Stimulated activated CD8-positive, alpha-beta memory T cell treated with anti-CD3 and anti-CD28 coated beads, Interleukin-7, amount 100 ng/mL, for 1 hour (primary cell): ENCODE measurements at places on chromosomes 4 and X.

- DNase-seq = no peak
Observed at GRCh38 chr4:185247151-185247550, 37.8 kb downstream of the SNX25 start.

DNA sequence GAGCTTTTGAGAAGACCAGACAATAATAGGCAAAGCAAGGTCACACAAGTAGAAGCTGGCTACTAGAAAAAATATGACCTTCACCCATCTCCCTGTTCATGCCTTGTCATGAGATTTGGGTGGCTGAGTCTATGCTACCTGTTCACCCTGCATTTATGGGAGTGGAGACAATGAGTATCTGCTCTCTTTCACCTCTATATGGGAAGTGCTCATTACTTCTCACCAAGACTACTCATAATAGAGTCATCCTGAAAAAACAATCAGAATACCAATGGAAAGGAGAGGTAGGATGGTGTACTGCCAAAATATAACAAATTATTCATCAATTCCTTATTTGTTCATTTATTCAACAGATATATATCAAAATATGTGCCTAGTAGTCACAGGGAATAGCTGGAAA, 921.8 kb upstream of the INTU start:
- no peak for DNase-seq

DNA sequence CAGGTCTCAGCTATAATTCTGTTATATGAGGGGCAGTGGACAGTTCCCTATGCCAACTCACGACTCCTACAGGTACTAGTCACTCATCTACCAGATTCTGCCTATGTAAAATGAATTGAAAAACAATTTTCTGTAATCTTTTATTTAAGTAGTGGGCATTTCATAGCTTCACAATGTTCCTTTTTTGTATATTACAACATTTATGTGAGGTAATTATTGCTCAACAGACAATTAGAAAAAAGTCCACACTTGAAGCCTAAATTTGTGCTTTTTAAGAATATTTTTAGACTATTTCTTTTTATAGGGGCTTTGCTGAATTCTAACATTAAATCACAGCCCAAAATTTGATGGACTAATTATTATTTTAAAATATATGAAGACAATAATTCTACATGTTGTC, 20.4 kb downstream of the EREG start:
- DNase-seq = no peak

DNA sequence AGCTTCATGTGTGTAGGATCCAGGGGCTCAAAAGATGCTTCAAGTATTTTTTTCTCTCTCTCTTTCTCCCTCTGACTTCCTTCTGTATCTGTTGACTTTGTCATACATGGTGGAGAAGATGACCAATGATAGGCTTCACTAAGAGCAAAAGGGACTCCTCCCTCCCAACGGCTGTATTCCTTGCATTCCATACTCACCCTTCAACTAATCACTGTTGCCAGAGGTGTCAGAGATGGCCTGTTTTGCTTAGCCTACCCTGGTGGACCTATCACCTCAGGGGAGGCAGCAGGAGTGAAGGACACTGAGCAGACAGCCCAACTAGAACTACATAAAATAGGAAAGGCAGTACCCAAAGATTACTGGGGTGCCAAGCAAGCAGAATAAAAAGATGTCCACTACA, 62.2 kb upstream of the C1QTNF7 start:
- DNase-seq = no peak

DNA sequence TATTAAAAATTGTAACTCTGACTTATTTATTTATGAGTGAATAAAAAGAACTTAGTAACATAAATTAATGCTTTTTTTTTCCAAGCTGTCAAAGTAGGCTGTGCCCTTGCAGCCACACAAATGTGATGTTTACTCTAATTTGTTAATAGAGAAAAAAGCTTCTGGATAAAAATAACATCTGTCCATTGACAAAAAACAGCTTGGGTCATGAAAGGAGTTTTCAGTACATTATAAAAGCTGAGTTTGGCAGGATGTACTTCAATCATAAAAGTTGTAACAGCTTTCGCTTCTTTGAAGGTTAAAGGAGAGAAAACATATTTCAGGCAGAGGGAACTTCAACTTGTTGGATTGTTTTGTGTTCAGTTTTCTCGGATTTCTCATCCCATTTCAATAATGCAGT, 105.6 kb downstream of the SLC4A4 start:
- DNase-seq = no peak

GRCh38 chr4:48299560-48299959, 29.9 kb upstream of the TEC start:
- DNase-seq = no peak
